ENCODE measurements at places on chromosomes 3 and 15.

- no peak for DNase-seq
These were observed 495.2 kb upstream of the EPHA6 start for GRCh38 chr3:96319166-96319565.

- DNase-seq: no peak
These were observed 23.8 kb downstream of the LRRFIP2 start for GRCh38 chr3:37150621-37151020.

DNA sequence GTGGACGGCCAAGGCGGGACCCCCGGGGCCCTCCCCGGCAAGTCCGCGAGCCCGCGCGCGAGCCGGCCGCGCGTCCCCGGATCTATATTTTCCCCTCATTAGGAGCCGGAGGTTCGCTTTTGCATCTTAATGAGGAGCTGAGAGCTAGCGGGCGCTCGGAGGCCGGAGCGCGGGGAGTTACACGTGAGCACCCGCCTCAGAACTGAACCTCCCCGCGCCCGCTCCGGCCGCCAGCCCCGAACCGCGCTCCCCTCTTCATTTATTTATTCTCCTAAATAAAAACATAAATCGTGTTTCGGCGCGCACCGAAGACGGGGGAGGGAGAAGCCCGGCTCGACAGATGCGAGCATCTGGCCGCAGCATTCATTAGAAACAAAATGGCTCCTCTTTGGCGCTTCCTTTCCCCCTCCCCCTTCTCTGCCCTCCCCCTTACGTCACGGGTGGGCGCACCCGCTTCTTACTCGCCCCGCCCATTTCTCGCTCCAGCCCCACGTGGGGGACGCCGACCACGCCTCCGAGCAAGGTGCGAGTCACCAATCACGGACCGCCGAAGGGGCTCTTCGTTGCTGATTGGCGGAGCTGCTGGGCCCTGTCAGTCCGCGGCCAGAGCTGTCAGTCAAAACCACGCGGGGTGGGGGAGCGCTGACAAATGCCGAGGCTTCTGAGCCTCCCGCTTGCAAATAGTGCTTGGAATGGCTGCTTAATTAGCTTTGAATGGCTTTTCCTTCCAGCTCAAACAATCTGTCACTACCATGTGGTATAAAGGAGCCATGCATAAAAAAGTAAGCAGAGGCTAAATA, 1.6 kb upstream of the TLE3 start:
- DNase-seq: peak; percentile 99

GRCh38 chr3:13203398-13204176, 130.4 kb upstream of the IQSEC1 start:
- DNase-seq: no peak

DNA sequence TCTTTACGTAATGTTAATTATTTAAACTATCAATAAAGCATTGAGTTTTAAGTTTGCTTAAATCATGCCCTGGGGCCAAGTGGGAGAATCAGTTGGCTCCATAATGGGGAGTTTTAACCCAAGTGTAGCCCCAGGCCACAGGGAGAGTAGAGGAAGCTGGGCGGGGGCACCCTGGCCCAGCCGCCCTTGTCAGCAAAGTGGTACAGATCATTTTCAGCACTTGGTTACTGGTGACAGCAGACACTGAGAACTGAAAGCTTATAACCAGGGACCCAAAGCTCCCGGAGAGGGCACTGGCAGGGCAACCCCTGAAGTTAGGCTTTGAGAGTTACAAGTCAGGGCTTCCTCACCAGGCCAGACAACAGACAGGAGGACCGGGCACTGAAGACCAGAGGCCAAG, 90.6 kb downstream of the SEMA5B start:
- no peak for DNase-seq

GRCh38 chr3:107524326-107524840, 1.6 kb downstream of the BBX start:
- DNase-seq: peak; percentile 58

GRCh38 chr3:79761441-79761840, 6.4 kb downstream of the ROBO1 start:
- DNase-seq: no peak

DNA sequence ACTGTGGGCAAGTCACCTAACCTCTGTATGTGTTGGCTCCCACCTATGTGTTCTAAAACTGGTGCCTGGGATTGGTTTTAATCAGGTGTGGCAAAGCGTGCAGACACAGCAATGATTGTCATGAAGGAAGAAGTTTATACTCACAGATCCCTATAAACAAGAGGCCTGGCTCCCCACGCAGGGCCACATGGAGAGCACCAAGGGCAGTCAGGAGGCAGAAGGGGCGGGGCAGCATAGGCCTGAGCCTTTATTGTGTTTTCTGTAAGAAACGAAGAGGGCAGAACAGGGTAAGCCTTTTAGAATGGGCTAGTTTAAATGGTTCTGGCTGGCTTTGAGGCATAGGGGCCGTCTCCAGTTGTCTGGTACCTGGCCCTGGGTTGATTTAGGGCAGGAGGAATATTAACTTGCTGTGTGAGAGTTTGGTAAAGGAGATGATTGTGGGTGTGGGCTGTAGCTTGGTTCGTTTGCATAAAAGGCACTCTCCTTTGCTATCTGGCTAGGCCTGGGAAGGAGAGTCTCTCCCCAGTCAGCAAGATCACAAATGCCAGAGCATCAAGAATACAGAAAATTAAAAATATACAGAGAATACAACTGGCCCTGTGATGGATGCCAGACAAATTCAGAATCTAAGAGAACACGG, 2.2 kb upstream of the FBXW12 start:
- no peak for DNase-seq

- DNase-seq: peak; percentile 87
These were observed 430.2 kb downstream of the LPP start for GRCh38 chr3:188584162-188584529.

DNA sequence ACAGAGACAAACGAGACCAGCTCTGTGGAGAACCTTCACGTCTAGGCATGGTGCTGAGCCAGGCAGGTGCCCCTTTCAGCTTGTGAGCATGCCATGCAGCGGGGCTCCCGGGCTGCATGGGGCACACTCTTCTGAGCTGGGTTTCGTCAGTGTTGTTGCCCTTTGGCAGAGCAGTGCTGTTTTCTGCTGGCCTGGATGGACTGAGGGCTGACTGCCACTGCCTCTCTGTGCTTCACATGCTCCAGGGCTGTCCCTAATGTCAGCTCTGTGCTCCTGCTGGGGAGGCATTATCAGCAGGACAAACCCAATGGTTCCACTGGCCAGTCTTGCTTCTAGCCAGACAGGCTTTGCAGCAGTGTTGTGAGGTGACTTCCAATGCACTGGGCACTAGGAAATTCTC, 9.5 kb downstream of the GASK1A start:
- no peak for DNase-seq

DNA sequence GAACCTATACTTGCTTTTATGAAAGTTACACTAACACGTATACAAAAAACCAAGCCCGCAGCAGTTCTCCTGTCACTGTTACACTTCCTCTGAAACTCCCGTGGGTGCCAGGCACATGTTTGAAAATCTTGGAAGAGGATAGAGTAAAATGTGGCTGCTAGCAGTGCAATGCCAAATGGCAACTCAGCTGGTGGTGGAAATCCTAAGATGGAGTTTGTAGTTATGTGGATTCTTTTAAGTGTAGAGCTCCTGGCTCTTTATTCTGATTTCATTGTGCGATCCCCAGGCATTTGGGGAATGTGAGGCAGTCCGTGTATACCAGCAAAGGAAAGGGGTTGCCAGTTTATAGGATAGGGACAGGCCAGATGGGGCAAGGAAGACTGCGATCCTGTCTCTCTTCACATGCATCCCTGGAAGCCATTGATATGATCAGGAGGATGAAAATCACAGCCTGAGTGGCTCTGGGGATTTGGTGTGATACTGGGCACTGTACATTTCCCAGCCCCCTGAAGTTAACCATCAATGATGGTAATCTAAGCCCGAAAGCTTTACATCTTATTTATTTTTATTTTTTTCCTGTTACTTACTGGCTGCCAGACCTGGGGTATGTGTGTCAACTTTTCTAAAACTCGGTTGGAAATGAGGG, 1.1 kb downstream of the STAC start:
- DNase-seq: peak; percentile 38

- no peak for DNase-seq
These were observed 19.5 kb downstream of the PTH1R start for GRCh38 chr3:46897031-46897430.

GRCh38 chr3:193168931-193169330, 72.1 kb upstream of the PLAAT1 start:
- DNase-seq: no peak

GRCh38 chr3:4311496-4311895, 8.3 kb downstream of the SETMAR start:
- no peak for DNase-seq

GRCh38 chr15:27179789-27180188, 208.8 kb downstream of the GABRG3 start:
- no peak for DNase-seq

DNA sequence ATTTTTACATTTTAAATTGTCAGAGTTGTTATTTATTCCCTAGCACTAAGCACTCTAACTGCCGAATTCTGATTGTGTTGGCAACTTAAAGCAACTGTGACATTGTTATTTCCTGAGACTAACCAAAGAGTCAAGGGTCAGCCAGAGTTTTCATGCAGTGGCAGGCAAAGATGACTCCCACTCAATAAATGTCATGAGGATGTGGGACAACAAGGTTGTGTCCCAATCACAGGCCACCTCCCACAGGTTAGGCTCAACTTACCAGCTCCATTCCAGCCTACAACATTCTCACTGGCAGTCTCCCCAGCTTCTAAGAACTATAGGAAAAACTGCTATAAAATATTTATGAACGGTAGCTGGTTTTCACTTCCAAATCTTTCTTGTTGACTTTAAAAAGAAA, 80.1 kb downstream of the RSL24D1 start:
- no peak for DNase-seq

- DNase-seq: peak; percentile 31
These were observed 170.0 kb downstream of the RAB11A start for GRCh38 chr15:66039117-66039871.

DNA sequence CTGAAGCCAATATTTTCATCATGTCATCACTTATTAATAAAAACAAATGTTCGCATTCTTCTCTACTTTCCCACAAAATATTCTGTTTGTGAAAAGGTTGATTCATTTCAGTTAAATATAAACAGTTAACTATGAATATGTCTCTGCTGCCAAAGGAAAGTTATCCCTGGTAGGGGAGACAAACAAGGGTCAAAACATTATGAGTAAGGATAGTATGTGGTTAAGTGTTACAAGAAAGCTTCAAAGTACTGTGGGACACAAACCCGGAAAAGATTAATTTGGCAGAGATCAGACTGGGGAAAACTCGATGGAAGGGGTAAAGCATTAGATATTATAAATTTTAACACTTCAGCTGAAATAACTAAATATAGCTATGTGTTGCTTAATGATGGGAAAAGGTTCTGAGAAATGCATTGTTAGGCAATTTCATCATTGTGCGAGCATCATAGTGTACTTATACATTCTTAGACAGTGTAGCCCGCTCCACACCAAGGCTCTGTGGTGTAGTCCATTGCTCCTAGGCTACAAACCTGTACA, 436.5 kb upstream of the TBL1XR1 start:
- DNase-seq: peak; percentile 50

GRCh38 chr3:115822579-115822978, 199.3 kb downstream of the GAP43 start:
- no peak for DNase-seq

- DNase-seq: no peak
These were observed 23.7 kb upstream of the FURIN start for GRCh38 chr15:90844696-90845095.

DNA sequence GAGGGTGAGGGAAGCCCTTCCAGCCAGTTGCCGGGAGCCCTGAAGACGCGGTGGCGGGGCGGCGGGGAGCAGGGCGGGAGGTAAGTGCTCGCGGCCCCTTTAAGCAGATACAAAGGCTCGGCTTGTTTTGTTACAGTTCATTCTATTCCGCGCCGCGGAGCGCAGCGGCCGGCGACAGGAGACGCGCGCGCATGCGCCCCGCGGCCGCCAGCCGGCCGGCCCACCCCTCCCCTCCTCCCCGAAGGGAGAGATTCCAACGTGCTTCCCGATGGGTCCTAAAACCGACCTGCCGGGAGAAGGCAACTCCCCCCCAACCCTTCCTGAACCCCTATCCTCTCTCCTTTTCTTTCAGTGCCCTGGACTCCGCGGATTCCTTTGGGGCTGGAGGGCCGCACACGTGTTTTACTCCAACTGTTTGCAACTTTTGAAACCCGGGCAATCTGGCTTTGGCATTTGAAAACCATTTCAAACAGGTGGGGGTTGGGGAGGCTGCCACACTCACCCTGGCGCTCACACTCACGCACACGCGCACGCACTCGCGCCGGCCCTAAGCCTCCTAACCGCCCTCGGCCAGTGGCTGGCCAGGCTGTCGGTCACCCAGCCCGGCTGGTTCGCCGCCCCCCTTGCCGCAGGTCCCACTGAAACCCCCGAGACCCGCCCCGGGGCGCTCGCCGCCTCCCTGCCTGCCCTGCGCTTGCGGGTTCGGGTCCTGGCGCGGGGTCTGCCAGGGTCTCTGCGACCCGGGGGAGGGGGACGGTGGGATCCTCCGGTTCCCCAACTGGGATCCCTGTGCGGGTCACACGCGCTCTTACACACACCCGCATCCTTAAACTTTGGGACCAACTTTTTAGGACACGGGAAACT, at the start of gene MAGI1:
Gene MAGI1 (minus strand): TSS at position 193 of the 864 bp plus-strand sequence. CDS start 610 bp downstream, outside the sequence.
- DNase-seq: peak; percentile 97

DNA sequence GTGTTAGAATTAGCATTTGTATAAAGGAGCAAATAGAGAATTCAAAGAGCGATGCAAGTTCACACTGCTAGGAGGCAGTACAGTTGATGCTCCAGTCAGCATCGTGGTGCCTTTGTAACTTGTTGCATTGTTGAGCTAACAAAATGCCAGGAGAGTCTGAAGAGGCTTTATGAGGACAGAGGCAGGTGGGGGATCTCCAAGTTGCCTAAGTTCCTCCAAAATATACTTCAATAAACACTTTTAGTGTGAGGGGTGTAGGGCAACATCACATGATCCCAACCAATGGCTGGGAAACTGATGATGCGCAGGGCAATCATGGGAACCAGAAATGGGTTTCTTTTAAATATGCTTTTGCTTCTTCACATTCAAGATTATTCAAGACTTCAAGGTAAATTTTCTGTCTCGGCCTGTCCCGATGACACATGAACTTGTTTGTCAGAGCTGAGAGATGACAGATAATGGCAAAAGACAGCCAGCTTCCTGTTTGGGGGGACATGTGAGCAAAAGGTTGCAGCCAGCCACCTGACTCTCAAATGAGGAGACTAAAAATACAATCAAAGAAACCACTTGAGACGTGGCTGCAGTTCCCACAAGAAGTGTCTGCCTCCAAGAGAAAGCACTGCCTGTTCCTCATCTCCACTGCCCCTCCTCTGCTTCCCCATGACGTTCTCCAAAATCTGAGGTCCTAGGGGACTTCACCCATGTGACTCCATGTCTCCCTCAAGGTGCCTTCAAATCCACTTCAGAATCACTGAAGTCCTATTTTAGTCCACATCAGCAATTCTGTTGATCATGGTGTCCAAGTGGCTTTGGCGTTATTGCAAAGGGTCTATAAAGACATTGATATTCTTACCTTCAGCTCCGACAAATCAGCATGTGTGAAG, 39.3 kb downstream of the KLHL6 start:
- no peak for DNase-seq

DNA sequence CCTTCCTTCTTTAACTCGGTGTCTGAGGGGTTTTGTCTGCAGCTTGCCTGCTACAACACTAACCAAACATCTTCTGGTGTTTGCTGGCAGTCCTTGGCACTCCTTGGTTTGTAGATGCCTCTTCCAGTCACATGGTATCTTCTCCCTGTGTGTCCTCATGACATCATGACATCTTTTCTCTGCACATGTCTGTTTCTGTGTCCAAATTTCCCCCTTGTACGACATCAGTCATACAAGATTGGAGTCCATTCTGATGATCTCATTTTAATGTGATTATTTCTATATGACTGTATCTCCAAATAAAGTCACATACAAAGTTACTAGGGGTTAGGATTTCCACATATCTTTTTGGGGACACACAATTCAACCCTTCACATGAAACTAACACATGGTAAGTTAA, 152.3 kb upstream of the LRRN1 start:
- no peak for DNase-seq

All from GM23248 (cell line).